Neuronal stem cell (in vitro differentiated cells): ENCODE measurements at places on chromosomes 4 and X.

DNA sequence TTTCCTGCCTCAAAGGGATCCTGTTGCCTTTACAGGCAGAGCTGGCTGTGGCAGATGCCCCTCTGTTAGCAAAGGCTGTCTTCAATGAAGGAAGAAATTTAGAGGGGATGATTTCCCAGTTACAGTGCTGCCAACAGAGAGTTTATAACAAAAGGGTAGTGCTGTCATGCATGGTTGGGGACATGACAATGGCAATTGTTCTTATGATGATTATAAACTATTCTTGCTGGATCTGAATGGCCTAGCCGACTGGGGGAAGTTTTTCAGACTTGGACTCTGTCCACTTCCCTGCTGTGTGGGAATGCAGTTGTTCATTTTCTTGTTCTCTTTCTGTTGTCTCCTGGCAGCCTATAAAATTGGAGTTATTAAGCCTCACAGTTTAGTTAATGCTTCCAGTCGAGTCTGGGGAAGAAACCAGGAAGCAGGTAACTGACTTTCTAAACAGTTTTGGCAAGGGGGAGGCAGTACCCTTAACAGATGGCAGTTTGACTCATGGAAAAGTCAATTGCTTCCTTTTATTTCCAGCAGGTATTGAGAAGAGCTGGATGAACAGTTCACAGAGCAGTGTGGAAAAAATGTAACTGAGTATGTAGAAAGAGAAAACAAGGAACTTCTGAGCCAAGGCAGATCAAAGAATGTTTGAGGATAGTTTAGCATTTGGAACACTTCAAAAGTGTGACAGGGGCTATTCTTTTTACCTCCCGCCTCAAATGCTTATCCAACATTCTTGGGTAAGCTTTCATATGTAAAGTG, 582.6 kb downstream of the RAPGEF2 start:
- H3K4me1 ChIP-seq: peaks cover 6% of the 10 kb centered on the region
- H3K27ac ChIP-seq: no peak overlapping the region
- no peak overlapping the region for H3K4me3 ChIP-seq
- H3K36me3 ChIP-seq: no peaks in the 10 kb centered on the region

DNA sequence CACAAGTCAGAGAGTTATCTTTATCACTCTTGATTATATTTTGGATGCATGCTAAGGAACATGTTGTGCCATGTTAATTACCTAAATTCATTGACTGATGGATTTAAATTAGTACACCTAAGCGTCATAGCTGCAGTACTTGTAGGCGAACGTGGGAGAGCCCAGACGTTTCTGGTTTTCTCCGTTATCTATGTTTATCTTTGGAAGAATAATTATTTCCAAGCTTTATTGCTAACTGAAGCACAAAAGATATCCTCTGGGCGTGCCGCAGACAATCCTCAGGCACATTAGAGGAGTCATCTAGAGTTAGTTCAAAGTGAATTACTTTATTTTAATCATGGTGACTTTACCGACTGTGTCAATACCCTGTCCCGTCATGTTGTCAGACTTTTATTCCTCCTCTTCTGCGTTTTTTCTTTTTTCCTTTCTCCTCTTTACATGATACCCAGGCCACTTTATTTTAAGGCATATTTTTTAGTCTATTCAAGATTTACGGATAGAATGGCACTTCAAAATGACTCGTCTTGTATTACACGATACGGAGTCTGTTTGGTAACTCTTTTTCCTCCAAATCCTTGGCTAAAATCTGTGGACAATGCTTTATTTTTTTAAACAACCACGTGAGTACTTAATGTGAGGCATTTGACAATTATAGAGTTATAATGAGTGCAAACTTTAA, 632.0 kb upstream of the TENM3 start:
- no peaks in the 10 kb centered on the region for H3K27me3 ChIP-seq
- H3K36me3 ChIP-seq: no peaks in the 10 kb centered on the region
- no peak for DNase-seq
- H3K4me1 ChIP-seq: no peaks in the 10 kb centered on the region

- no peak for DNase-seq
- H3K36me3 ChIP-seq: peaks cover 43% of the 10 kb centered on the region
- H3K27me3 ChIP-seq: no peaks in the 10 kb centered on the region
- H3K27ac ChIP-seq: no peak overlapping the region
- no peak overlapping the region for H3K4me3 ChIP-seq
- no peaks in the 10 kb centered on the region for H3K4me1 ChIP-seq
Observed at GRCh38 chr4:128819082-128819742, 9.7 kb downstream of the JADE1 start.

- no peak overlapping the region for H3K4me3 ChIP-seq
- H3K4me1 ChIP-seq: no peaks in the 10 kb centered on the region
- DNase-seq: no peak
- H3K27me3 ChIP-seq: no peaks in the 10 kb centered on the region
- no peaks in the 10 kb centered on the region for H3K36me3 ChIP-seq
- no peak overlapping the region for H3K27ac ChIP-seq
Observed at GRCh38 chrX:9628779-9629493, 136.7 kb downstream of the GPR143 start.

DNA sequence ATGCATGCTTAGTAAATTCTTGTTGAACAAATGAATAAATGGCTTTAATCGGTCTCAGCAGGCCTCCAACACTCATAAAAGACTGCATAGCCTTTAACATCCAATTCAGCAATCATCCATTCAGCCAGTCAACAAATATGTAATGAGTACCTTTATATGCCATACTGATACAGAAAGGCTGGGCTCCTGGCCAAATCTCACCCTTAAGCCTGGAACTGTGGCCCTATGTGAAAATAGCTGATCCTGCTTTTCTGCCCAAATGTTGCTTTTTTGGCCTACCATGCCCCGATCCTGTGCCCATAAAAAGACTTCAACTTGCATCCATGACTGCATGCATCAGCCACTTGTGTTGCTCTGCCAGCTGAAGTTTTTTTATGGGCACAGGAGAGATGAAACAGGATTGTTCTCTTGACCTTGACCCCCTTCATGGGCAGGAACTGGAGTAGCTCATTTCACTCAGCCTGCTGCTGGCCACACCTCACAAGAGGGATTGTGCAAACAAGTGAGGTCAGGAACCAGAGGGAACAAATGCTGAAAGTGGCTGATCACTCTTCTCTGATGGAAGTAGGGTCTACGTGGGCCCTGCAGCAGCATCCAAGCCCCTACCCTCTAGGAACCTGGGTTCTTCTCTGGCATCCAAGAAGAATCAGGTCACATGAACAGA, 75.6 kb downstream of the NPY1R start:
- no peaks in the 10 kb centered on the region for H3K4me1 ChIP-seq
- H3K4me3 ChIP-seq: no peak overlapping the region
- no peaks in the 10 kb centered on the region for H3K36me3 ChIP-seq
- no peaks in the 10 kb centered on the region for H3K27me3 ChIP-seq

- no peak overlapping the region for H3K4me3 ChIP-seq
- no peaks in the 10 kb centered on the region for H3K27me3 ChIP-seq
Observed at GRCh38 chr4:53141308-53141707, 224.6 kb downstream of the SCFD2 start.

DNA sequence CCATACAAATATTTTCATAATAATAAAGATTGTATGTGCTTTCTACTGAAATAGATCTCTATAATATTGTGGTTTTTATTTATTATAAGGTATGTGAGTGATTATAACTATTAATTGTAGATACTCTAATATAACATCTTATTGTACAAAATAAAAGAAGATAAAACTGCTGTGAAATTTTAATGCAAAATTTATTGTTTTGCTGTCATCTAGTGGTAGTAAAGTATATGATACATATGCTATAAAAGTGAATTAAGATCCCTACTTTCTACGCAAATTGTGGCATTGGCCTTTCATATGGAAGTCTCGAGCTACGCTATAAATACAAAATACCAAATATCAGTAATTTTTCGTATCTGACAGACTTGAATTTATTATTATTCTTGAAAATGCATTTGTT, 19.3 kb downstream of the YIPF7 start:
- no peaks in the 10 kb centered on the region for H3K4me1 ChIP-seq
- H3K27me3 ChIP-seq: no peaks in the 10 kb centered on the region
- no peak overlapping the region for H3K4me3 ChIP-seq

- no peak overlapping the region for H3K27ac ChIP-seq
- no peak overlapping the region for H3K4me3 ChIP-seq
- DNase-seq: no peak
- H3K4me1 ChIP-seq: peaks cover 3% of the 10 kb centered on the region
- no peaks in the 10 kb centered on the region for H3K36me3 ChIP-seq
Observed at GRCh38 chr4:112927544-112927943, 121.9 kb upstream of the ANK2 start.

- peak; percentile 30 for DNase-seq
- no peak overlapping the region for H3K4me3 ChIP-seq
- no peak overlapping the region for H3K27ac ChIP-seq
- H3K36me3 ChIP-seq: peaks cover 96% of the 10 kb centered on the region
- no peaks in the 10 kb centered on the region for H3K27me3 ChIP-seq
Observed at GRCh38 chr4:1910643-1911042, 39.5 kb downstream of the NSD2 start.

GRCh38 chr4:79174490-79175252, 151.2 kb downstream of the NAA11 start:
- no peaks in the 10 kb centered on the region for H3K36me3 ChIP-seq
- H3K27ac ChIP-seq: no peak overlapping the region
- no peak overlapping the region for H3K4me3 ChIP-seq
- no peaks in the 10 kb centered on the region for H3K27me3 ChIP-seq

- peaks cover 5% of the 10 kb centered on the region for H3K27me3 ChIP-seq
- H3K4me1 ChIP-seq: no peaks in the 10 kb centered on the region
- DNase-seq: no peak
- H3K4me3 ChIP-seq: no peak overlapping the region
- no peaks in the 10 kb centered on the region for H3K36me3 ChIP-seq
Observed at GRCh38 chr4:40301603-40302002, 33.5 kb upstream of the CHRNA9 start.

DNA sequence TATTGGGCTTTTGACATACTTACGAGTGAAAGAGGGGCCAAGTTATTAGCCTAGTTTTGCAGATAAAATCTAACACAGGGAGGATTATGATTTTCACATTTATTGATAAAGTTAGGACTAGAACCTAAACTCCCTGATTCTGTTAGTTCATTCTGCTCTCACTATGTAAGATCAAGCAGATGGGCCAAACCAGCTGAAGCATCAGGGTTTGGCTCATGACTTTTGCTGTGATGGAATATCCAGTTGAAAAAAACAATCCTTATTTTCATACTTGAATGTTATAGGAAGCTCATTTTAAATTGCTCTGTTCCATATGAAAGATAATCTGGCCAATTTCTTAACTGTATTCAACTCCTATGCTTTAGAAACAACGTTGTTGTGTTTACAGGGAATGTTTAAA, 21.2 kb downstream of the SPRY1 start:
- peak overlapping the region; percentile 40 for H3K27ac ChIP-seq
- no peak overlapping the region for H3K4me3 ChIP-seq
- H3K36me3 ChIP-seq: no peaks in the 10 kb centered on the region
- H3K27me3 ChIP-seq: no peaks in the 10 kb centered on the region
- no peak for DNase-seq
- peaks cover 21% of the 10 kb centered on the region for H3K4me1 ChIP-seq

GRCh38 chrX:41457613-41458192, 10.6 kb downstream of the NYX start:
- no peak overlapping the region for H3K27ac ChIP-seq
- no peaks in the 10 kb centered on the region for H3K27me3 ChIP-seq
- no peak for DNase-seq
- no peaks in the 10 kb centered on the region for H3K36me3 ChIP-seq

DNA sequence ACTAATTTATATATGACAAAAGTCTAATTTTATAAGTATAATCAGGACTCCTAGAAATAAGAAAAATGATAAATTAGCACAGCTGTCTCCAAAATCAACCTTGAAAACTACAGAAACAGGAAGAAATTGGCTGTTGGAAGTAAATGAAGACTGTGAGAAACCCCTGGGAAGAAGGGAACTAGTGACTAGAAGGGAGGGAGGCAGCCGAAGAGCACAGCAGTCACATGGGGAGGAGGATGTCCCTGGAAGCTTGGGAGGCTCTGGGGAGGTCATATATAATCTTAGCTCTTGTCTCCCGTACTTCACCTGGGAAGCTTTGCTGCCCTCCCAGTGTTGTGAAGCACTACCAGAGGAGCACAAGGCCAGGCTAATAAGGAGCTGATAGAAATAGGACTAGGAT, 8.9 kb upstream of the TMA16 start:
- no peak for DNase-seq
- no peak overlapping the region for H3K4me3 ChIP-seq
- H3K27ac ChIP-seq: no peak overlapping the region

GRCh38 chr4:184122631-184123408, 94.9 kb downstream of the ENPP6 start:
- H3K27ac ChIP-seq: no peak overlapping the region
- no peaks in the 10 kb centered on the region for H3K4me1 ChIP-seq
- H3K4me3 ChIP-seq: no peak overlapping the region
- no peaks in the 10 kb centered on the region for H3K36me3 ChIP-seq
- no peak for DNase-seq
- peaks cover 14% of the 10 kb centered on the region for H3K27me3 ChIP-seq

DNA sequence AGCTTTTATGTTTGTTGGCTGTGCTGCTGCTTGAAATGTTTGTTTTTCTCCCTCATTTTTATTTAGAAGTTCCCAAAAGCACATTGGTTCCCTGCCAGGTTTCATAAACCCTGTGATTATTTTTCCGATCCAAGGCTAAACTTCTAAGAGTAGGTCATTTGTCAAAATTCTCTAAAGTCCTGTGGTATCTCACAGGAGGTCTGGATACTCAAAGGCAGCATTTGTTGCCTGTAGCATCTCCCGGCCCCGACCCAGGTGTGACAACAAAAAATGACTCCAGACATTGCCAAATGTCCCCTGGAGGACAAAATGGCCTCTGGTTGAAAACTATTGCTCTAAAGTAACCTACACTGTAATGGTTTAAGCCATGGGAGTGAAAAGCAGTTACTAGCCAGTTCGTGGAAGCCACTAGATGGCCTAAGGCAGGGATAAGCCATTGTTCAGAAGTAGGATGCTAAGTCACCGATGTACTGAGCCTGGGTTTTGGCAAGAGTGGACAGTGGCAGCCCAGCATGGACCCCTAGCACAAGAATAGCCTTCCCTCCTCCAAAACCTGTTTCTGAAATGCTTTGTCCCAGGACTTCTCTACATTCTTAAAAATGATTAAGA, 256.1 kb downstream of the THOC2 start:
- no peaks in the 10 kb centered on the region for H3K27me3 ChIP-seq
- H3K36me3 ChIP-seq: no peaks in the 10 kb centered on the region
- H3K4me1 ChIP-seq: peaks cover 4% of the 10 kb centered on the region
- no peak overlapping the region for H3K4me3 ChIP-seq

- no peak overlapping the region for H3K27ac ChIP-seq
- H3K4me3 ChIP-seq: no peak overlapping the region
- no peaks in the 10 kb centered on the region for H3K4me1 ChIP-seq
- no peaks in the 10 kb centered on the region for H3K27me3 ChIP-seq
- DNase-seq: no peak
- no peaks in the 10 kb centered on the region for H3K36me3 ChIP-seq
Observed at GRCh38 chr4:122652379-122652778, 31.5 kb upstream of the IL21 start.

DNA sequence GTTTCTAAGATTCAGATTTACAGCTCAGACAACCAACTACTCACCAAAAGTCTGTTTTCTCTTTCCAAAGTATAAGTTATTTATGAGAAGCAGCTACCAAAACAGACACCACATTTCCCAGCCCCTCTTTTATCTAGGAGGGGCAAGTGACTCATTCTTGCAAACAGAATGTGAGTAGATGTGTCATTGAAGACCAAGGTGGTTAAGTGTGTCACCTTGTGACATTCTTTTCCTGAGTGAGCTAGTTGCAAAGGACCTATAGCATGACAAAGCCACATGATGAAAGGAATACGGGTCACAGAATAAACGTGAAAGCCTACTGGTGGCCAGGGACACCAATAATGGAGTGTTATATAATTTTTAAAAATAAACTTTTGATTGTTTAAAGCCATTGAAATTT, 50.0 kb downstream of the SLC7A11 start:
- DNase-seq: no peak
- H3K36me3 ChIP-seq: no peaks in the 10 kb centered on the region
- no peaks in the 10 kb centered on the region for H3K4me1 ChIP-seq
- H3K27me3 ChIP-seq: no peaks in the 10 kb centered on the region

GRCh38 chr4:54384563-54384962, 155.5 kb downstream of the PDGFRA start:
- H3K36me3 ChIP-seq: no peaks in the 10 kb centered on the region
- DNase-seq: no peak
- no peak overlapping the region for H3K4me3 ChIP-seq
- no peaks in the 10 kb centered on the region for H3K27me3 ChIP-seq
